Renal cortical epithelial cell (primary cell): ENCODE measurements at places on chromosomes 16 and 17.

DNA sequence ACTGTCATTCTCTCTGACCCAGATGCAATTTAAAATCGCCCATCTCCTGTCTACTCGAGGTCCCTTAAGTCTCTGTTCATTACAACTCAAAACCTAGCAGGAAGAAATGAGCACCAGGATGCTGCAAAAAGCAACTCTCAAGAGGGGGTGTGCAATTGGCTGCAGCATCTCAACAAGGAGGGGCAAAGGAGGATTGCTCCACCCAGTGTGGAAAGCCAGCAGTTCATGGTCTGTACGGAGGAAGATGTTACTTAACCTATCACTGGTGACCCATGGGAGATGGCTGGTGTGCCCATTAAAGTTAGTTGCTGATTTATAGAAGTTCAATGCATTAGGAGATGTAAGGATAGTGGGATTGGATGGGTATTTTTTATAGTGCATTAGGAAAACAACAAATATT, 147.4 kb downstream of the CDK5R1 start:
- no peak for DNase-seq

- DNase-seq: no peak
Measured at GRCh38 chr17:11772031-11772430, 173.8 kb downstream of the DNAH9 start.

- peak; percentile 39 for DNase-seq
Measured at GRCh38 chr17:17560975-17561374, 30.5 kb downstream of the PEMT start.

DNA sequence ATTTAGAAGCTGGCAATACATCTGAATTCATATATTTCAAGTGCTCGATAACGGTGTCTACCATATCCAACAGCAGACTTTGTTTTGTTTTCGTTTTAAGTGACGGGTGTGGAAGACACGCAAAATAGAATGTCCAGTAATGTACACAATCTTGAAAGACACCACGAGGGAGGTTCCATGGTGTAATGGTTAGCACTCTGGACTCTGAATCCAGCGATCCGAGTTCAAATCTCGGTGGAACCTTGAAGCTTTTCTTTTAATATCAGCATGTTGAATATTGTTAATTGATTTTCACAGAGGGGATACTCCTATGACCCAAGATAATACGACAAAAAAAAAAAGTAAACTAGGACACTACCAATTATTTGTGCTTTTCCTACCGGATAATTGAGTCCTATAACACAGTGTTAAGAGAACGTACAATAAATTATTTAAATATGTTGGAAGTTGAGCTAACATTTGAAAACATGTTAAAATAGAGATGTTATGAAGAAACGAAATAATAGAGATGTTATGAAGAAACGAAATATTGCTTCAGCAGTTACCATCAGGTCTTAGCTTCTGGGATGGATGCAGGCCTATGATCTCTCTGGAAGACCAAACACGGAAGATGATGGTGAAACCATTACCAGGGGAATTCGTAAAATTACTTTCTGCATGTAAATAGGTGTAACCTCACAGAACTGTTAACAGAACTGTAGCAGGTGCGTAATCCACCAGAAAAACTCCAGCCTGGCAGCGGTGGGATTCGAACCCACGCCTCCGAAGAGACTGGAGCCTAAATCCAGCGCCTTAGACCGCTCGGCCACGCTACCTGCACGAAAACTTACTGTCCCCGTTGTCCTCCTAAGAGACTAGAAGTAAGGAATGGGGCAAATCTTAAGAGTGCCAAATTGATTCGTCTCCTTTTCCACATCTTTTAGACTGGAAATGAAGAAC, 1.5 kb upstream of the ALOXE3 start:
- peak; percentile 89 for DNase-seq

- peak; percentile 8 for DNase-seq
Measured at GRCh38 chr16:89246903-89247733, 29.6 kb downstream of the ZNF778 start.

- no peak for DNase-seq
Measured at GRCh38 chr16:51349626-51350025, 198.6 kb upstream of the SALL1 start.

GRCh38 chr16:5580296-5580695, 482.7 kb upstream of the EEF2KMT start:
- DNase-seq: no peak

- no peak for DNase-seq
Measured at GRCh38 chr17:70702683-70703255, 533.4 kb downstream of the KCNJ2 start.

DNA sequence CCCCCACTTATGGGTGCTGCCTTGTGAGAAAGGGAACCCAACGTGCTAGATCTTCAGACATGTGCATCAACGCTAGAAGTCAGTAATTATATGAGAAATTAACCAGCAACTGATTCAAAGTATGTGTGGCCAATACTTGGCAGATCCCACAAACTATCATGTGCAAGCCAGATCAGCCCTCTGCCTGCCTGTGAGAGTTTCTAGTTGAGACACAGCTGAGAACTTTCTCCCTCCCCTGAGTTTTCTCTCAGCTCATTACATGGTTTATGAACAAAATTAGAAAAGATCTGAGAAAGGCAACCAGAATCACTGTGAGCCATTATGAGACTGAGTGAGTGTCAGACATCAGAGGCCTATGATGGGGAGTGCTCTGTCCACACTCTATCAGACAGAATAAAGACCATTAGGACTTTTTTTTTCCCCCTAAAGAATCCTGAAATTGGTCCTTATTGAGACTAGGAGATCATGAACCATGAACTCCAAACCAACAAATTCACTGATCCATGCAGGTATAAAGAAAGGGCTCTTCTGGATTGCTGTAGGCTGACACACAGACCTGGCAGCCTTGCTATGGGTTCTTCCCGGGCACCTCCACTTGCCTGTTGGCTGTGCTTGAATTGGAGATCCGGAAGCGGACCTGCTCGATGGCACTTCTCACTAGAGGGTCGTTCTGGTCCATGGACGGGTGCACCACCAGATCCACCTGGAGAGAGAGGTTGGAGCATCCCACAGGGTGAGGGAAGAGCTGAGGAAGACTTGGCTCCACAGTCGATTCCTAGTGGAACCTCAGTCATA, 51.5 kb downstream of the GTF3C1 start:
- no peak for DNase-seq
